ENCODE measurements at places on chromosomes 7 and 10.

DNA sequence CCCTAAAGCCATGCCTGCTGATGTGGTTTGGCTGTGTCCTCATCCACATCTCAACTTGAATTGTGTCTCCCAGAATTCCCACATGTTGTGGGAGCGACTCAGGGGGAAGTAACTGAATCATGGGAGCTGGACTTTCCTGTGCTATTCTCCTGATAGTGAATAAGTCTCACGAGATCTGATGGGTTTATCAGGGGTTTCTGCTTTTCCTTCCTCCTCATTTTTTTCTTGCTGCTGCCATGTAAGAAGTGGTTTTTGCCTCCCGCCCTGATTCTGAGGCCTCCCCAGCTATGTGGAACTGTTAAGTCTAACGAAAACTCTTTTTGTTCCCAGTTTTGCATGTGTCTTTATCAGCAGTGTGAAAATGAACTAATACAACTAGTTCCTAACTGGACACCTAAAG, 11.8 kb downstream of the MACROH2A2 start:
- no peak for DNase-seq

DNA sequence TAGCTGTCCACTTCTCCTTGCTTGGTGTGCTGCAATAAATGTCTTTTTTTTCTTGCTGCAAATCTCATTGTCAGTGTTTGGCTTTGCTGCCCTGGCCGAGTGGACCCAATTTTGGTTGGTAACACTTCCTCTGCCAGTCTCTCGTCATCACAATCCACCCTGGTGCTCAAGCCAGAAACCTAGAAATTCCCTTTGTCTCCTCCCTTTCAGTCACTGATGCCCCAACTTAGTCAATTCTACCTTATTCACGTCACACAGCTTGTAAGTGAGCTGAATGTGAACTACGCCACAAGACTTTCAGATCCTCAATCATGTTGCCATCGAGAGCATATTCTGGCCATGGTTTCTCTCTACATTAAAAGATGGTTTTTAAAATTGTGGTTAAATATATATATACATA, 13.0 kb upstream of the FRA10AC1 start:
- DNase-seq, result no peak

GRCh38 chr7:129110258-129110981, 34.1 kb upstream of the TSPAN33 start:
- no peak for DNase-seq

DNA sequence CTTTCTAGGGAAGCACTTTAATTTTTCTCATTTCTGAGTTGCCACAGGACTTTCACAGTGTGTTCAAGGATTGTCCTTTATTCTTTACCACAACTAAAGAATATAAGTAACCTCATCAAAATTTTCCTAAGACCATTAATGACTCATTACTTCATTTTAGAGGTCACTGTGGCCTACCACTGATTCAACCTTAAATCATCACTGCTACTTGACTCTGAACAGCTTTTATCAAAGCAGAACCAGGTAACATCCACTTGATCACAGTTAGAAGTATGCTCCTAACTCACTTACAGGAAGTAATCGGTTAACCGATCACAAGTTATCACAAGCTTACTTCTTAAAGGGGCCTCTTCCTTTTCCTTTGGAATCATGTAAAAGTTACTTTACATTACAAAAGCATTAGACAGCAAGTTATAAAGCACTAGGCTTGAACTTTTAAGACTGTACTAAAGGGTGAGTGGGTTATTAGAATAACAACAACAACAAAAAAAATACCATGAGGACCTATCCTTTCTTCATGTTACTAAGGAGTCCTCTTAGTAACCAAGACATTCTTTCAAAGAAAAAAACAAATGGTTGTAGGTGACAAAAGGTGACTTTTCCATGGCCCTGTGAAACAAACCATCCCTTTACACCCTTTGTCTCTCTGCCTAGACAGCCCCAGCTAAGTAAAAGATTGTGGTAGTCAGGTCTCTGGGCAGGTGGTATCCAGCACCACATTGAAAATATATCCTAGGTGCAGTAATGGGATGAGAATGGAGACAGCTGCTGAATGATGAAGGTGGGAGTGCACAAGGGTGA, 40.0 kb upstream of the PDK4 start:
- DNase-seq, result no peak

DNA sequence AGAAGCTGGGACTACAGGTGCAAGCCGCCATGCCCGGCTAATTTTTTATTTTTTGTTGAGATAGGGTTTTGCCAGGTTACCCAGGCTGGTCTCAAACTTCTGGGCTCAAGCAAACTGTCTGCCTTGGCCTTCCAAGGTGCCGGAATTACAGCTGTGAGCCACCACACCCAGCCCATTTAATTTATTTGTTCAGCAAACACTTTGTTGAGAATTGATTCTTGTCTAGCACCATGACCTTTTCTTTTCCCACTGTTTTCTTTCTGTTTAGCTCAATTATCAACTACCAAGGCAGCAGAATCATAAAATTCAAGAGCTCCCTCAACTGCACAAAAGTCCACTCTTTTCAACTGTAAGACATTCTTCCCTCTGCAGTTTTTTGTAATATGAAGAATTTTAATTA, 47.8 kb upstream of the PARD3 start:
- no peak for DNase-seq

DNA sequence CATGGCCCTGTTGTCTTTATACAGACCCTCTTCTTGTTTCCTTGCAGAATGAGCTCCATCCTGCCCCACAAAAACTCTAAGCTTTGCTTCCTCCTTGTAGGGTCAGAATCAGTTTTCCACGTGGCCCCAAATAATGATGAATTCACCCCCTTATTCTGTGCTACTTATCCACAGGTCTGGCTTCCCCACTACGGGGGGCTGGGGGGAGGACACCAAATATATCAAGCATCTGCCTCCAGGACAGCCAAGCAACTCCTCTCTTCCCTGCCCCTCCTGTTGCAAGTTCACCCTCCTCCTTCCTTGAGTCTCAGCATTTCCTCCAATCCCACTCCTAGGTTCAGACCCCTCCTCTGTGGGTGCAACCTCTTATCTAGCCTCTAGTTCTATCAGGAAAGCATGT, 743.3 kb downstream of the GRID1 start:
- DNase-seq, result no peak

DNA sequence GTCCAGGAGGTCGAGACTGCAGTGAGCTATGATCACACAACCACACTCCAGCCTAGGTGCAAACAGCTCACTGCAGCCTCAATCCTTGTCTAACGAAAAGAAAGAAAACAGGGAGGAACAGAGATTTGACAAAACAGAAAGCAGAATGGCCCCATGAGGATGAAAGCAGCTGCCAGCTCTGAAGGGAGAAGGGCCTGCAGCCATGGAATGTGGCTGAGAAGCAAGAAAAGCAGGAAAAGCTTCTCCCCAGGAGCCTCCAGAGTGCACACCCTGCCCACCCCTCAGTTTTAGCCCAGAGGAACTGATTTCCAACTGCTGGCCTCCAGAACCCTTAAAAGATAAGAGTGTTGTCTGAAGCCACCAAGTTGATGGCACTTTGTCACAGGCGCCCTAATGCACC, 13.0 kb downstream of the ESYT2 start:
- DNase-seq, result no peak

DNA sequence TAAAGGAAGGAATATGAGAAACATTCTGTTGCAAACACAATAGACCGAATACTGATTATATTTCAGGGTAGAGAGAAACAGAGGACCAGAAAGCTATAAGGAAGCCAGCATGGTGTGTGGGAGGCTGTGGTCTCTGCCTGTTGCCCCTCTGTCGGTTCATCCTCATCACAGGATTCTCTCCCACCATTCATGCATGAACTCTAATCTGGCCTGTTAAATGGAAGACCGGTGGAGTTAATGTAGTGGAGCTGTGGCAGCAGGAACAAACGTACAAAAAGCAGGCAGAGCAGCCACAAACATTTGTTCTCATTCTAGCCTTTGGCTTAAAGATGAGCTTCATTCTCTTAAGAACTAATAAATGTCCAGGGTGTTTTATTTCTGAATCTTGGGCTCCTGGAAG, 902.4 kb downstream of the LRMDA start:
- DNase-seq, result no peak

DNA sequence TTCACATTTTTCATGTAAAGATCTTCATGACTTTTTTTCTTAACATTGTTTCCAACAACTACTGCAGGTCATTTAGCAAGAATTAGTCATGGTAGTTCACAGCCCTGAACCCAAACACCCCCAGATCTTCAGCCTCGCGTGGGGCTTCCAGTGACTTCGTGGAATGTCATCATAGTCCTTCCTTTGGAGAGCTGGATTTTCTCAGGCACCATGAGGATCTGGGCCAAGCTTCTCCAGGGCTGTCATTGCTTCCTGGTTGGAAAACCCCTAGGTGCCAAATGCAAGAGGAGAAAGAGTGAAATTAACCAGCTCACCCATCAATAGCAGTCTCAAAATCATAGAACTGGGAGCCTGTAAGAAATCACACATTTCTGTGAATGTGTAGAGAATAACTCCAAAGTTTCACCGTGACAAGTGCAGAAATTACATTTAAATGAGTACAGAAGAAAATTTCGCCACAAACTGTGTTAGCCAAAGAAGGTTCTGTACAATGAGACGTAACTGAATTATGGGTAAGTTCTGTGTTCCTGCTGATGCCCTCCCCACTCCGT, 175.4 kb downstream of the CELF2 start:
- DNase-seq, result no peak

Measured in activated naive CD8-positive, alpha-beta T cell treated with anti-CD3 and anti-CD28 coated beads, Interleukin-2, amount 50 U/mL, for 24 hours (primary cell).